Kidney epithelial cell (primary cell): ENCODE measurements at places on chromosomes 2 and 18.

DNA sequence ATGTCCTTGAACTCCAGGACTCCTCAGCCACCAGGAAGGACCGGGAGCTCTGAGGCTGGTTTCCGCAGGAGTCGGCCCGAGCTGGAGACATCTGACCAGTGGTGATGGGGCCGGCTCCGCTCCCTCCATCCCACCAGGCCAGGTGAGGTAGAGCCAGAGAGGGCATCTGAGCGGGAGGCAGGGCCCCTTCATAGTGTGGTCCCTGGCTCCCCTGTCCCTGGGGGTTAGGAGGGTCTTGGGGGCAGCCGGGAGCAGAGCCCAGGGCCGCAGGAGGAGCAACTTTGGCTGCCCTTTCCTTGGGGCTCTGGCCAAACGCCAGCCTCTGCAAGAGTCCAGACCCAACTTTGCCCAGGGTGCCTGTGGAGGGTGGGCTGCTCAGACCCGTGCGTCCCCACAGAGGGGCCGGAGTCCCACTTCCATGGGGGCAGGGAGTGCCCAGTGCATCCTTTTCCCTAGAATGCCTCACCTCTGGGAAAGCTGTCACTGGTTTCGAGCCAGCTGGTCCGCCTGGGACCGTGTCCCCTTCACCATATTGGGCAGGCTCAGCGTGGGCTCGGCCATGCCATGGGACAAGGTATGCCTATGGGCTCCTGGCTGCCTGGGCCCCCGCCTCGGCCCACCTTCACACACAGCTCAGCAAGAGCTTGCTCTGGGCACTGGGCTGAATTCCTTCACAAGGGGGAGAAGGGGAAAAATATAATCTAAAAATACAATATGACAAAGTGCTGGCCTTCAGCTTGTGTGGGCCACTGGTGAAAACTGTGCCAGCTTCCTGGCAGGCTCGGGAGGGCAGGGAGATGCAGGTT, 148.6 kb downstream of the TWIST2 start:
- DNase-seq = no peak

DNA sequence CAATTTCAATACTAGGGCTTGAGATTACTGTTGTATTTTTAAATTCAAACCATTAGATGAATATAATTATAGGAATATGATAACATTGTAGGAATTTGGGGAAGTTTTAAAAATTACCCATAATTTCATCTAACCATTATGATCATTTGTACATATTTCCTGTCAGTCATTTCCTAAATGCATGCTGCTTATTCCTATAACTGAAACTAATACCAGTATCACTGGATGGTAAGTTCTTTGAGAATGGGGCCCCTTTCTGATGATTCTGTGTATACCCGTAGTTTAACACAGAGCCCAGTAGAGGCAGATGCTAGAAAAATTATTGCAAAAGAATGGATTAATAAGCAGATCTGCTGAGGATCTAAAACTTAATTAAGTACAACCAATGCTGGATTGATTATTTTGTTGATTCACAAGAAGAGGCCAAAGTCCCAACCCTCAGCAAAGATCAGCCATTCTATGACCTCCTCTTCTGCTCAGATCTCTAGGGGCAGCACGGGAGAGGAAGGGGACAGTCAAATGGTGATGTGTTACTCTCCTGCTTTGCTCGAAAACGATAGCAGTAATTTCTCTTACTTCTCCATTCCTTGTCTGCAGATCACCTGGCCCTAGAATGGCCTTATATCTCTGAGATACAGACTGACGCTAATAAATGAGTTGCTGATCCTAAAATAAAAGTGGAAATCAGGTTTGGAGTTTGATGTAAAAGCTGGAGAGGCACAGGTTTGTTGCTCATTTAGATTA, 69.5 kb upstream of the PELI1 start:
- DNase-seq = no peak

- DNase-seq = no peak
Observed at GRCh38 chr2:151056870-151057269, 204.8 kb downstream of the RBM43 start.

- no peak for DNase-seq
Observed at GRCh38 chr2:1694371-1695271, 49.7 kb downstream of the PXDN start.

DNA sequence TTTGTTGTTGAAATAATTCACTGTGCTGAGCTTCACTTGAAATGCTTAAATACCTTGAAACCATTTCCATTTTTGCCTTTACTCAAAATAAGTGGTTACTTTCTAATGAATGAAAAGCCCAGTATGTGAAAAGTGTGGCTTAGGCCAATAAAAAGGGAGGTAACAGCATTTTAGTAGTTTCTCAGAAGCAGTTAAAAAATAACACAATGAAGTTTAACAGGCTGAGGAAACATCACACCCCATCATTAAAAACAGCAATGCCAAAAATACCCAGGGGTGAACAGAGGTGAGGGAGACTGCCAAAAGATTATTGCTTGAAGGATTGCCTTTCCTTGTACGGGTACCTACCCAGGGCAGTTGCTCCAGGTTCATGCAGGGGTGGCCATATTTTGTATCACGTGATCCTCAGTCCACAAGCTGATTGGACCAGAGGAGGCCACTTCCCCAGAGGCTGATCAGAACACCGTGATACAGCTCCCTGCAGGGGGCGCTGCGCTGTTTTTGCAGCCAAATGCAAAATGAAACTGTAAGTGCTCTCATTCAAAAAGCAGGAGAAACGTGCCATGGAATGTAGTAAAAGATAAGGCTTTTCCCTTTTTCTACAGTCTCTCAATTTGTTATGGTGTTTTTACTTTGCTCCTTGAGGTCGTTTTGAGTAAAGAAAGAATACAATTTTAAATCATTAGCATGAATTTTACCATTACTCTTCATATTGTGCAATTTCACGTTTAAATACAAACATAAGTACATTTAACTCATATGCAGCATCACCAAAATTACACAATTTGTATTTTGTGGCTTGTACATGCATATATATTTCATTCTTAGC, 70.2 kb upstream of the SH3BP4 start:
- DNase-seq = peak; percentile 76

DNA sequence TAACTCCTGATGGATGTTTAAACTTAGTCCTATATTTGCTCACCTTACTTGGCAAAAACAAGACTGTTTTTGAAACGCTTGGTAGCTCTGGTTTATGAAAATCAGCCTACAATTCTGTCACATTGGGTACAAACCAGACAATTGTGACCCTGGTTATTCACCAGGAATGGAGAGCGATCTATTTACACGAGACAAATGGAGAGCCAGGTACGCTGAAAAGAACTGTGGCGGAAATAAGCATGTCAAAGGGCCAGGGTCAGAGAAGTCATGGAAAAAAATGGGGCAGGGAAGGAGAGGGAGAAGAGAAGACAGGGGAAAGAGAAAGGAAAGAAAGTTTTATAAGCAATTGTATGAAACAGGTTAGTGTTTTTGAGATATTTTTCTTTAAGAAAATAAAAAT, 119.5 kb upstream of the ZFP36L2 start:
- DNase-seq = no peak

DNA sequence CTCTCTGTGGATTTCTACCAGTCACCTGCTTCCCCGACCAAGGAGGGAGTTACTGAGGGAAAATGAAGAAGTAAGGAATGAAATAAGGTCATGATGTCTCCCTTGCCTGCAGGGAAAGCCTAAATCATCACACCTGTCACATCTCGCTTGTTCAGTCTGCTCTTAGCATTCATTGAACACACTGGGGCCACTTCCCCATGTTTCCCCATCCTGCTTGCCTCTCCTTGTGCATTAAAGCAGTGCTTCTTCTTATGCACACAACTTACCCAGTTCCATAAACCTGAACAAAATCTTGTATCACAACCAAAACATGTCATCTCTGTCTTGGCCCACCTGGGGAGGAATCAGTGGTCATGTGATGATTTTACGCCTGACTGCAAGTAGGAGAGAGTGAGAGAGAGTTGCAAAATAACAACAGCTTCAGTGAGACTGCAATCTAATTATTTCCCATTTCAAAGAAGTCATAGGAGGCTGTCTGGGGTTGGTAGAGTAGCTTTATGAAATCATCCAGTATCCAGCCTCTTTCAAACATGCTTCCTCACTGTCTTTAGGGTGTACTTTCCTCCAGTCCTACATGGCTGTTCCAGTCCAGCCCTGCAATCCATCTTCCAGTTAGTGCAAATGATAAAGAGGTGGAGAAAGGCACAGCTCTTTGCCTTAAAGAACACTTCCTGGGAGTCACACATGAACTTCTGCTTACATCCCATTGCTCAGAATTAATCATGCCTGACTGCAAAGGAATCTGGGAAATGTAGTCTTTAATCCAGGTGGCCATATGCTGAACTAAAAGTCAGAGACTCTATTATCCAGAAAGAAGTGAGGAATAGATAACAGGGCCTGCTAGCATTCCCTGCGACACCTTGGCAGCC, 220.1 kb downstream of the HAUS1 start:
- no peak for DNase-seq

DNA sequence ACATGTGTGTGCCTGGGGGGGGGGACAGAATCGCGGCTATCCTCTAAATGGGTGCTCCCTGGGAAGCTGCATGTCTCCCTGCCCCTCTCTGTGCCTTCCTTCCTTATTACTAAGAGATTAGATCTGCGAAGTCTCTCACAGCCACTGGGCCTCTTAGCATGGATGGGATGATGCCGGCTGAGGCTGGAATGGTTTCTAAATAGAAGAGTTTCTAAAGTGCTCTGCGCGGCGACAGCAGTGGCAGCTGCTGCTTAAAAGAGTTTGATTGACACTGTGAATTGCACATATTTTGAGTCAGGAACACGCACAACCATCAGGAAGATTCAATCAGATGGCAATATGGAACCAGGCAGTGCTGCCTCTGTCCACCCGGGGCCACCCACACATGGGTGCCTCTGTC, 163.8 kb downstream of the CLIP4 start:
- no peak for DNase-seq

GRCh38 chr2:152247337-152247695, 71.8 kb upstream of the STAM2 start:
- no peak for DNase-seq

GRCh38 chr2:121046335-121046734, 238.7 kb downstream of the TFCP2L1 start:
- DNase-seq = no peak

GRCh38 chr18:7388741-7389140, 157.9 kb downstream of the LRRC30 start:
- no peak for DNase-seq

DNA sequence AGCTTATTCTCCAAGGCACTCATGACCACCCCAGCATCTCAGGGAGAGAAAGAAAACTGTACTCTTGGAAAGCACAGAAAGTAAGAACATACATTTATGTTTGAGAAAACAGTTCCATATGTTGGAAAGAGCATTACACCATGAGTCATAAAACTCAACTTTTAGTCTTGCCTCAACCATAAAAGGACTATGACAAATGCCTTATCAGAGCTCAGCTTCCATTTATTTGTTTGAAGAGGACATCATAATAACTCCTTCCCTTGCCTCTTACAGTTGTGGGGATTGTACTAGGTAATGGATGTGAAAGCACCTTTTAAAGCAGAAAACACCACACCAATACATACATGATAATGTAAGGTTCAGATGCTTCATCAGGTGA, 370.8 kb downstream of the LNPK start:
- no peak for DNase-seq

GRCh38 chr2:31411771-31412170, 2.8 kb downstream of the XDH start:
- DNase-seq = no peak

DNA sequence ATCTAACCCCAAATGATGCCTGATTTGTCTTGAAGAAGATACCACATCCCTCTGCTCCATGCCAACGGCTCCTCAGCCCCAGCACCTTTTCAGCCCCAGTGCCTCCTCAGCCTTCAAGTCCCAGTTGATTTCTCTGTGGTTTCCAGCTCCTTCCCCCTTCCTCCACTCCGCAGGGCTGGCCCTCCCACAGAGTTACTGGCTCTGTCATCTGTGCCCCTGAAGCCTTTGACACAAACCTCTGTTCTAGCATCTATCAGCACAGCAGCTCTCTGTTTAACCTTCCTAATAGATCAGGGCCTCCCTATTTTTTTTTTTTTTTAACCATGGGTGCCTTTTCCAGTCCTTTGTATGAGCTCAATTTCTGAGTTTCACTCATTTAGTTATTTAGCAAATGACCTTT, 201.3 kb upstream of the CXCR4 start:
- DNase-seq = no peak

GRCh38 chr2:189179570-189179950, at the start of gene COL5A2:
TSS of gene COL5A2 (minus strand) at chr2:189179761. CDS start at chr2:189179604, 157 bp downstream.
- DNase-seq = peak; percentile 57

DNA sequence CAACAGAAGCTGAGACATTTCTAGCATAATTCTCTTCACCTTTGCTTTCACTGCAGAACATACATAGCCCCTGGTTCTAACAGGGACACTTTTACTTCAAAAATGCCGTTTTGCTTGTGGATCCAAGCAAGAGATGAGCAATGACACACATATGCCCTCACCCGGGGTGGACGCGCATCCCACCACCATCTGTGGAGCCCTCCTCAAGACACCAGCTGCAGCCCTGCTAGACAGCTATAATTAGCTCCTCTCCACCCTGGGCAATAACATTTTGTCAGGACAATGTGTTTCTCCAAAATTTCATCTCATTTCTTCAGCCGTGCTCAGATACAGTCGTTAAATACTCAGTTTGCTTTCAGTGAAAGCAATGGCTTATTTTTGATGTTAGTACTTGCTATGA, 368.7 kb upstream of the RAB6C start:
- no peak for DNase-seq

GRCh38 chr18:57767259-57768050, 35.7 kb downstream of the ATP8B1 start:
- DNase-seq = no peak

DNA sequence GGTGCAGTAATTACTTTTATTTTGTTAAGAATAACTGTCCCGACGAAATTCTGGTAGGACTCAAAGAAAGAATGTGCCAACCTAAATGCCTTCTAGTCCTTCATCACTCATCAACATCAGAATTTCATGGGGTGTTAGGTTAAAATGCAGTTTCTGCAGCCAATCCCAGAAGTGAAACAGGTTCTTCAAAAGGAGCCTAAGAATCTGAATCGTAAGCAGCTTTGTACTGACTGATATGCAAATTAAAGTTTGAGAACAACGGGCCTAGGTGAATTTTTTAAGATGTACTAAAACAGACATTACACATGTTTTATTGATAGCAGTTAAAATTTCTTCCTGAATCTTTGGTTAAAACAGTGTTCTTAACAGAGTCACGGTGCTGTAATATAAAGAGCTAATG, 140.3 kb upstream of the ZC3H15 start:
- no peak for DNase-seq

- DNase-seq = no peak
Observed at GRCh38 chr18:54946149-54946581, 13.1 kb downstream of the CCDC68 start.
